NCI-H1105 treated with DMSO at 0.1 percent for 48 hours (cell line): ENCODE measurements at places on chromosomes 6 and 20.

DNA sequence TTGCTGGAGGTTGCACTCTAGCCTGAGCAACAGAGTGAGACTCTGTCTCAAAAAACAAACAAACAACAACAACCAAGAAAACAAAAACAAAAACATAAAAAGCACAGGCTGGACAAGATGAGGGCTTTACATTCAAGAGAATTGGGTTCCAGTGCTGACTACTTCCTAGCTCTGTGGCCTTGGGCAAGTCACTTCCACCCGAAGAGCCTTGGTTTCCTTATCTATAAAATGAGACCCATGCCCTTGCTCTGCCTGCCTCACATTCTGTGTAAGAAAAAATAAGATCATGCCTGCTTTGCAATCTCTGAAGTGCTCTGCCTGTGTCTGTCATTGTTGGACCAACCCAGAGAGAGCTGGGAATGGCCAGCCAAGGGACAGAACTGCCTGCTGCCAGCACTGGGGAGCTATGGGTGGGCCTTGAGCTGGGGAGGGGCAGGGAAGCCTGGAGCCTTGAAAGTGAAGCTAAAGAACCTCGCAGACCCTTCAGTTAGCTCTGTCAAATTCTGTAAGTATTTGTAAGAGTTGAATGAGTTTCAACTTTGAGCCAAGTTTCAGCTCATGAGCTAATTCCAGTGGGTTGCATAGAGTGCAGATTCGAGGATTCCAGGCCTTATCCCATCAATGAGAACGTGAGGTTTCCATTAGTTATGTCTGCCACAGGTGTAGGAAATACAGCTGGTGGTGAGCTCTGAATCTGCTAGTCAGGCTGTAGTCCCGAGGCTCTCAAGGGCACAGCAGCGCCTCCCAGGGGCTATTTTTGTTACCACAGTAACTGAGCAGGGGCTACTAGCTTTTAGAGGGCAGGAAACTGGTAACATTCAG lies 93.2 kb downstream of the DLGAP4 start:
- DNase-seq = peak; percentile 34

GRCh38 chr6:25883991-25884390 lies 9.9 kb upstream of the SLC17A3 start:
- DNase-seq = no peak

- DNase-seq = no peak
Measured at GRCh38 chr6:75144386-75144785, 61.5 kb downstream of the COL12A1 start.

DNA sequence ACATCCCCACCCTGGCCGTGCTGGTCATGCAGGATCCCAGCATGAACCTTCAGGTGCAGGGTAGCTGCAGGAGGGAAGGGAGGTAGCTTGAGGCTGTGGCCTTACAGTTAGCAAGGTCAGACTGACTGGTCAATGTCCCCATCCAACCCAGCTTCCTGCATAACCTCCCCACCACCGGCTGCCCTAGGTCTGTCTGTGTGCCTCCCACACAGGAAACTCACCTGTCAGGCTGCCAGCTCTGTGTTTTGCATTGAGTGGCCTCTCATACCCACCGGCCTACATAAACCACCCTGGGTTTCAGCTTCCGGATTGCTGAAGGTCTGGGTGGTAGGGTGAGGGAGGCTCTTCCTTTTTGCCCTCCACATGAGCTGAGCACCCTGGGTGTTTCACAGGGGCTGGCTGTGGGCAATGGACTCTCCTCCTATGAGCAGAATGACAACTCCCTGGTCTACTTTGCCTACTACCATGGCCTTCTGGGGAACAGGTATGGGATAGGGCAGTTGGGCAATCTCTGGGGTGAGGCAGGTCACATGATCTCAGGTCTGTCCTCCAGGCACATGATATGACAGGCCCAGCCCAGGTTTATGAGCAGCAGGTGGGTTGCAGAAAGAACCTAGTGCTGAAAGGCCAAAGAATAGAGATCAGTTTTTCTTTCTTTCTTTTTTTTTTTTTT lies 1.8 kb downstream of the CTSA start:
- no peak for DNase-seq

DNA sequence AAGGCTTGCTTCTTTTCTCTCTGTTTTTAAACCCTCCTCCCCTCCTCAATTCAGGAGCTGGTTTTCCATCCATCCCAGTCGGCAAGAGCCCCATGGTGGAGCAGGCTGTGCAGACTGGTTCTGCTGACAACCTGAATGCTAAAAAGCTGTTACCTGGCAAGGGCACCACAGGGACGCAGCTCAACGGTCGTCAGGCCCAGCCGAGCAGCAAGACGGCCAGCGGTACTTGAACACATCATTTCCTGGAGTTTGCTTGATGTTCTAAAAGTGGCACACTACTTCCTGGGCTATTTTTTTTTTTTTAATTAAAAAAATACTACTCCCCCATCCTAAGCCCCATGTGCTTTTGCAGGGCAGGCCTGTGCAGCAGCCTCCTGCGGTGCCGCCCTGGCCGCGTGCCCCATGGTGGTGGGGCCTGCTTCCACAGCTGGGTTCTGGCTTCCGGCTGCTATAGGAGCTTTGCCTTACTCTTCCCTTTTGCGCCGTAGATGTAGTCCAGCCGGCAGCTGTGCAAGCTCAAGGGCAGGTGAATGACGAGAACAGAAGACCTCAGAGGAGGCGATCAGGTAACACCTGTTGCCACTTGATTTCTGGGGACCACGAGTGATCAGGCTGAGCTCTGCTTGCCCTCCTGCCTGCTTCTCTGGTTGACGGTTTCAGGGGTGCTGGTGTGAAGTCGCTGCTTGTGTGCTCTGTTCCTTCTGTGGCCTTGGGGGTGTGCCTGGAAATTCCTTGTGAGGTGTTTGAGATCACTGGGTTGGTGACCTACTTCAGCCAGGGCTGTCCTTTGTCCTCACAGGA lies 7.7 kb downstream of the LSM14B start:
- no peak for DNase-seq

DNA sequence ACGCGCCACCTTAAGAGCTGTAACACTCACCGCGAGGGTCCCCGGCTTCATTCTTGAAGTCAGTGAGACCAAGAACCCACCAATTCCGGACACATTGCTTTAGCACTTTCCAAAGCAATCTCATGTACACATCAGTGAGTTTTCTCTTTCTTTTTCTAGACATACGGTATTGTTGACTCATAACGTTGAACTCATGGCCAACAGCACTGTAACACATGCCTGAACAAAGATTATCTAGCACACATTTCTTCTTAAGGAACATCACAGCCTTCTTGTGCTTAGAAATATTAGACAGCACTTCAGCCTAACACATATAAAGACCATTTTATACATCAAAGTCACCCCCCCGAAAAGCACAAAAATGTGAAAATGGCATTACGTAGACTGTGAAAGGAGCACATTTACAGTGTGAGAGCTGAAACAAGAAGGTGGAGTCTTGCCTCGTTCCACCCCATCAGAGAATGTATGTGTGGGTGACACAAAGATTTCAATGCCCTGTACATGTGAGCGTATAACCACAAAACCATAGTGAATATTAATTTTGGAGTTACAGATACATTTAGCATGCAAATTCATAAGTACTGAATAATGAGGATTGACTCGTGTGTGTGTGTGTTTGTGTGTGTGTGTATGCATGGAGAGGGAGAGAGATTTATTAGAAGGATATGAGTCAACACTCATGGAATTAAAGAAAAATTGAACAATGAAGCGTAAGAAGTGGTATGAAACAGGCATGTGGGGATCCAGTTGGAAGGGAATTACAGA lies 134.1 kb downstream of the FAM83B start:
- no peak for DNase-seq

DNA sequence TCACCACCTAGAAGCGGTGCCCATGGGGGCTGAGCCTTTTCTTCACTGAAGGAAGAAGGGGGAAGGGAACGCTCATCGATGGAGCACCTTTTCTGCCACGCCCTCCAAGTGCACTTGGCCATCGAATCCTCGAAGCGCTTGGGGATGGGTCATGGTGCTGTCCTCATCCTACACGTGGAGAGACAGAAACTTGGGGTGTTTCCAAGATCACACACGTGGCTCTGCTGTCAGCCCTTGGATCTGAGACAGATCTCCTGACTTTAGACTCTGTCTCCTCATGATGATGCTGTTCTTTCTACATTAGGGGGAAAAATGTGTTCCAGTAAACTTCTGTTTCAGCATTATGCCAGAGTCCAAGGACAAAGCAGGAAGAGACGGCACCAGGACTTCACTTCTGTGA lies 78.5 kb downstream of the SYNDIG1 start:
- no peak for DNase-seq

- DNase-seq = no peak
Measured at GRCh38 chr6:149228311-149228955, 89.1 kb upstream of the TAB2 start.

GRCh38 chr6:90701146-90701781 lies 114.4 kb upstream of the MAP3K7 start:
- no peak for DNase-seq

DNA sequence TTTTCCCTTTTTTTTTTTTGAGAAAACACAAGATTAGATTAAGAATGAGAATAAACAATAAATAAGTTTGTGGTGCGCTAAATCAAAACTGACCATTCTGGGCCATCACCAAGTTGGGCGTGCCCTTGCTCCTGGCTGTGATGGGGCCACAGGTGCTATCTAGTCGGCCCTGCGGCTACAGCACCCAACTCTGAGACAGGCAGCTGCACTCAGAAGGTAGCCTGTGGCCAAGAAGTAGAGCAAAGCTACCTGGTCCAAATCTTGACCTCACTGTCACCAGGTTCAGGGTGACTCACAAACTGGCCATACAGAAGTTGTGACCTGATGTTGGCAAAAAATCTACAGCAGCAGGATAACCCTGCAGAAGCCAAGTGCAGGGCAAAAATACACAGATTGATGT lies 3.4 kb downstream of the TXNDC5 start:
- DNase-seq = no peak

DNA sequence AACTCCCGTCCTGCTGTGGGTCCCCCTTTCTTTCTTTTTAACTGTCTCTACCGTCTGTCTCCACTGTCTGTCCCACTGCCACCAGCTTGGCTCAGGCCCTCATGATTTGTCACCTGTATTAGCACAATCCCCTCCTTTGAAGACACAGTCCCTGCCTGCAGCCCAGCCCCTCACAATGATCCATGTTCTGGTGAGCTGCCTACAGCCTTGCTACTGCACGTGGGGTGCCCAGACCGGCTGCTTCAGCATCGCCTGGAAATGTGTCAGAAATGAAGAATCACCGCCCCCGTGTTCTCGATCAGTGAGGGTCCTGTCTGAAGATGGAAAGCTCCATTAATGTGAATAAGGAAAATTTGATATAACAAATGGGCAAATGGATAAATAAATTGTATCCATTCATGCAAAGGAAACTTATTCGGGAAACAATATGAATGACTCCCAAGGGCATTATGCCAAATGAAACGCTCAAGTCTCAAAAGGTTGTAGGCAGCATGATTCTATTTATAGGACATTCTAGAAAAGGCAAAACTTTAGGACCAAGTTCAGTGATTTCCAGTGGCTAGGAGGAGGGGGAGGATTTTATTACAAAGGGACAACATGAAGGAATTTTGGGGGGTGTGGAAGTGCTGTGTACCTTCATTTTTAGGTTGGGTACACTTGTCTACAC lies 59.4 kb upstream of the CD83 start:
- DNase-seq = no peak

DNA sequence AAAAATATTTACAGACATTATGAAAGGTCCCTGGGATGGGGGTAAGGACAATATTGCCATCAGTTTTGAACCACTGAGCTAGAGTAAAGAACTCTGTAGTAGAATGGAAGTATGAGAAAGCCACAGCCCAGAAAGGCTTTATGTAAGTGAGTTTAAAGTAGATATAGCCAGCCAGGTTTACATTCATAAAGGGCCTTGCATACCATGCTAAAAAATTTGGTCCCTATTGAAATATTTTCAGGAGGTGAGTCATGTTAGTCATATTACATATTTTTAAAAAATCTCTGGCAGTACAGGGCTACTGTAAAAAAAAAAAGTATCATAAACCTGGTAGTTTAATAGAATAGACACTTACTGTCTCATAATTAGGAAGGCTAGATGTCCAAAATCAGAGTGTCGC lies 3.5 kb downstream of the ZKSCAN8 start:
- DNase-seq = no peak

DNA sequence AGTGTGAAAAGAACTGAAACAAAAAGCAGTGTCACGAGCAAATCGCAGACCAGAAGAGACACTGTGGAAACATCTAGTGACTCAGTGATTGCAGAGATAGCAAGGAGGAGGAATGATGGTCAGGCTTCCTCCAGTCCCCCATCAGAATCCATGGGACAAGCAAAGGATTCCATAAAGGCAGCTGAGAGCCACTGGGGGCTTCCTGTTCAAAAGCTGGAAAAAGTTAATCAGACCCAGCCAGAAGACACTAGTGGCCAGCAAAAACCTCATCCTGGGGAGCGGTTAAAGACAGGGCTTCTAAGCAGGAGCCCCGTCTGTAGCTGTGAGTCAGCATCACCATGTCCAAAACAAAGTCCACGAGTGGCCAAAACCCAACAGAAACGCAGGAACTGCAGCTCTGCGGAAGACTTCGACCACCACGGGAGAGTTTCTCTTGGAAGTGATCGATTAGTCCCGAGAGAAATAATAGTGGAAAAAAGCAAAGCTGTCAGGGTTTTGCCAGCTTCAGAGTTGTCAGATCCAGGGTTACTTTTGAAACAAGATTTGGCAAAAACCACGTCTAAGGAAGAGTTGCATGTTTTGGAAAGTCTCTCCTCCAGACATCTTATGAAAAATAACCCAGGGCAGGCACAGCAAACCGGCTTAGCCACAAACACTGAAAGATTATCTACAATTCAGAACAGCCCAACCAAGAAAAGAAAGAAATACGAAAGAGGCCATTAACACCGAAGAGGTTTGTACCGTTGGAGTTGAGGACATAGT lies 51.0 kb downstream of the JAG1 start:
- no peak for DNase-seq

- no peak for DNase-seq
Measured at GRCh38 chr6:71513036-71513435, 224.4 kb downstream of the OGFRL1 start.

DNA sequence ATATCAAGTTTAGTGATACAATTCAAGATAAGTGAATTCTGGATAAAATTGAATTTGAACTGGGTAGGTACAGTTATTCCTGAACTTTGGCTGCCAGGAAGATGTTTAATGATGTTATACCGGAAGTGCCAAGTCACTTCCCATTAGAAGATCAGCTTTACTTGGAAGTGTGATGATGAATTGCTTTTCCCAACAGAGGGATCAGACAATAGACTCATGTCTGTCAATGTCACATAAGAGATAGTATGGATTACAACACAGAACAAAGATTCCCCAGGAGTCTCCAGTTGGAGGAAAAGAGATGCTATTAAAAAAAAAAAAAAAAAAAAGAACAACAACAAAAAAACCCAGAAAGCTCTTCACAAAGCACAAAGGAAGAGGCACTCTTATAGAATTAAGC lies 497.9 kb upstream of the EPHA7 start:
- no peak for DNase-seq

GRCh38 chr6:39243809-39244208 lies 14.5 kb upstream of the KCNK5 start:
- DNase-seq = no peak

DNA sequence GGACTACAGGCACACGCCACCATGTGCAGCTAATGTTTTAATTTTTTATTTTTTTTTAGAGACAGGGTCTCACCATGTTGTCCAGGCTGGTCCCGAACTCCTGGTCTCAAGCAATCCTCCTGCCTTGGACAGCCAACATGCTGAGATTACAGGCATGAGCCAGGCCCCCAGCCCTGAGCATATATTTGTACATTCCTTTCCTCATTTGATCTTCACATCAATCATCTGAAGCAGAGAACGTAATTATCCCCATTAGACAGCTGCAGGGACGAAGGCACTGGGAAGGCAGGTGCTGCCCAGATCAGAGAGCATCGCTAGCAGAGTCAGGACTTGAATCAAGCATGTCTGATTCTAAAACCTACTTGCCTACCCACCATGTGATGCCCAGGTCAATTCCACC lies 41.0 kb upstream of the SIRPA start:
- DNase-seq = peak; percentile 82
